Activated naive CD4-positive, alpha-beta T cell treated with anti-CD3 and anti-CD28 coated beads for 36 hours (primary cell): ENCODE measurements at places on chromosomes 6 and 20. TPM values are rescaled to one million over a fixed set of nuclear protein-coding genes. Genes with fewer than 3 reads are reported as not detected.

DNA sequence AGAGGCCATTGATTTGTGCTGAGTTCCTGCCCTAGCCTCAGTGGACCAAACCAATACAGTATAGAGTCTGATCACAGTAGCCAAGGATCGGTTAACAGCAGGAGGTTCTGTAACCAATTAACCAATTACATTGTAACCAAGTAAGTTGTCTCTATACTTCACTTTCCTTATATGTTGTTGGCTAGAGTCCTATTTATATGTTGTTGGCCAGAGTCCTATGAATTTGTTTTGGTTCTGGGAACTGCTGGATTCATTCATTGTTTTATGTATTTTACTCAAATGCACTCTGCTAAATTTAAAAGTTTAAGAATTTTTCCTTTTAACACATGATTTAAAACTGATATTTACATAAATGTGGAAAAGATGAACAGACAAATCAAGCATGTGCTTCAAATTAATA lies 597.4 kb upstream of the HS3ST5 start:
- no peaks in the 10 kb centered on the region for H3K36me3 ChIP-seq
- H3K4me3 ChIP-seq: no peak overlapping the region
- no peak overlapping the region for H3K27ac ChIP-seq

- no peaks in the 10 kb centered on the region for H3K27me3 ChIP-seq
- H3K36me3 ChIP-seq: no peaks in the 10 kb centered on the region
- H3K4me1 ChIP-seq: no peaks in the 10 kb centered on the region
- no peak overlapping the region for H3K4me3 ChIP-seq
- H3K27ac ChIP-seq: no peak overlapping the region
- no peak for DNase-seq
Observed at GRCh38 chr6:64250126-64250525, 614.5 kb downstream of the PHF3 start.

SUMO4 gene
- 5.9 TPM for total RNA-seq

- no peaks in the 10 kb centered on the region for H3K36me3 ChIP-seq
- peaks cover 14% of the 10 kb centered on the region for H3K4me1 ChIP-seq
- no peak overlapping the region for H3K27ac ChIP-seq
Observed at GRCh38 chr6:34953061-34954025, 64.3 kb downstream of the ANKS1A start.

GRCh38 chr6:46953921-46954320 lies 32.2 kb upstream of the ADGRF5 start:
- no peak for DNase-seq
- H3K4me3 ChIP-seq: no peak overlapping the region
- no peaks in the 10 kb centered on the region for H3K4me1 ChIP-seq
- H3K27me3 ChIP-seq: peaks cover 22% of the 10 kb centered on the region
- no peak overlapping the region for H3K27ac ChIP-seq

DNA sequence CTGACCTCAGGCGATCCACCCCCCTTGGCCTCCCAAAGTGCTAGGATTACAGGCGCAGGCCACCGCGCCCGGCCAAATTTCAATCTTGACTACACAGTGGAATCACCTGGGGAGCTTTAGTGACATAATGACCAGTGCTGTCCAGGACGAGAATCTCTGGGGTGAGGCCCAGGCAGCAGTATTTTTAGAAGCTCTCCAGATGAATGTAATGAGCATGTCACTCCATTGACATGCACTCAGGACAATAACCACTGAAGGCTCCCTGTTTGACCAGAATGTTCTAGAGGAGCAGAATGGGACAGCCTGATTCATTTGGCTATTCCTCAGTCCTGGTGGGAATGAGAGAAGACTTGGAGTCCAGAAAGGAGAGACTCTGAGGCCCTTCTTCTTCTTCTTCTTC lies 39.2 kb downstream of the SRSF3 start:
- no peak overlapping the region for H3K27ac ChIP-seq
- H3K4me1 ChIP-seq: no peaks in the 10 kb centered on the region
- H3K36me3 ChIP-seq: no peaks in the 10 kb centered on the region
